Ascending aorta (tissue), 2 donors: ENCODE measurements at places on chromosomes 7 and 10.
A peak's percentile ranks its signal among the peaks of the same experiment; 100 is the strongest.

GRCh38 chr7:149741629-149742028 lies 31.8 kb downstream of the ZNF467 start:
- H3K27ac ChIP-seq, result no peak overlapping the region
- H3K36me3 ChIP-seq, result no peaks in the 10 kb centered on the region
- peak overlapping the region; percentile 55 for H3K4me3 ChIP-seq
- H3K27me3 ChIP-seq, result no peaks in the 10 kb centered on the region
- H3K4me1 ChIP-seq, result no peaks in the 10 kb centered on the region
- no peak for DNase-seq

DNA sequence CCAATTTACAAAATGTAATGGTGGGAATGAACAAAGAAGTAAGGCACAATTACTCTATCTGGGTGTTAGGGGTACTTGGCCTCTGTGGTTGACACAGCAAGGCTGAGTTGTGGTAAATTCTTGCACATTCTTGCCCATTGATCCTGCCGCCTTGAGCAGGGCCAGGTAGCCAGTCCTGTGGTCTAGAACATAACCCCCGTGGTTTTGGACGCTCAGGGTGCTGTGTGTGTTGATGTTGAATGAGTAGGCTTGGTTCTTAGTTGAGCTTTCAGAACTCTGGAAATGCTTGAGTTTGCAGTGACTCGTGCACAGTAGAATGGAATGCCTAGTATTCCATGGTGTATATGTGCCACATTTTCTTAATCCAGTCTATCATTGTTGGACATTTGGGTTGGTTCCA lies 42.3 kb upstream of the CDHR3 start:
- DNase-seq, result no peak
- H3K4me3 ChIP-seq, result no peak overlapping the region
- H3K27me3 ChIP-seq, result no peaks in the 10 kb centered on the region
- H3K36me3 ChIP-seq, result peaks cover 14% of the 10 kb centered on the region
- H3K4me1 ChIP-seq, result no peaks in the 10 kb centered on the region
- H3K27ac ChIP-seq, result no peak overlapping the region

- H3K4me3 ChIP-seq, result peak overlapping the region; percentile 51
- H3K27me3 ChIP-seq, result no peaks in the 10 kb centered on the region
- no peak overlapping the region for H3K27ac ChIP-seq
- peaks cover 7% of the 10 kb centered on the region for H3K4me1 ChIP-seq
Observed at GRCh38 chr7:150339409-150339809, 2.0 kb downstream of the RARRES2 start.

DNA sequence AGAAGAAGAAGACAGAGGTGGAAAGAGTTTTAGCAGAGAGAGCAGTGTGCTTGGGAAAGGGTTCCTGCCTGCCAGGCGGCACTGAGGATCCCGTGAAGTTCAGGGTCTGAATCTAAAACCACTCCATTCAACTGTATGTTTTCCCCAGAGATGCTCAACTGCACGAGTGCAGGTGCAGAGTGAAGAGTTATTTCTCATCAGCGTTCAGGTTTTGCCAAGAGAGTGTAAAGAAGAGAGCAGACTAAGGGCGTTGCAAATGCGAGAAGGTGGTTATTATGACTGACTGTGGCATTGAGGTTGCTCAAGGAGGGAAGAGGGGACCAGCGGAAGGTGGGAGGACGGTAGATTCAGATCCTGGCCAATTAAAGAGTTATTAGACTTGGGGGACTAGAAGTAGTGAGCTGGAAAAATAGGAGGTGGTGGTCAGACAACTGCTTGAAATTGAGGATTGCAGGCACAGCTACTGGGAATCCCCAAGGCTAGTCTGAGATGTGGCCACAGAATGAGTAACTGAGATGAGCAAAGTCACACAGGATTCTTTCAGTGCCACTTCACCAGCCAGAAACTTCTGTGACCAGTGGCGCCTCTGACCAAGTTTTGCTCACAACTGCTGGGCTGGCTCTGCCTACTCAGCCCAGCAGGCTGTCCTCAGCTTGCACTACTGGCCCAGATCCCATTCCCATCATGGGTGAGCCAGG lies 29.1 kb downstream of the STRA8 start:
- DNase-seq, result peak; percentile 15
- H3K36me3 ChIP-seq, result no peaks in the 10 kb centered on the region
- H3K4me1 ChIP-seq, result peaks cover 6% of the 10 kb centered on the region
- no peak overlapping the region for H3K27ac ChIP-seq
- no peak overlapping the region for H3K4me3 ChIP-seq

- no peaks in the 10 kb centered on the region for H3K27me3 ChIP-seq
- H3K4me3 ChIP-seq, result no peak overlapping the region
- no peak overlapping the region for H3K27ac ChIP-seq
- H3K4me1 ChIP-seq, result no peaks in the 10 kb centered on the region
Observed at GRCh38 chr7:32119790-32120196, 49.6 kb upstream of the PDE1C start.
